ENCODE measurements at places on chromosomes 16 and 17. TPM values are rescaled to one million over a fixed set of nuclear protein-coding genes. Genes with fewer than 3 reads are reported as not detected.

DNA sequence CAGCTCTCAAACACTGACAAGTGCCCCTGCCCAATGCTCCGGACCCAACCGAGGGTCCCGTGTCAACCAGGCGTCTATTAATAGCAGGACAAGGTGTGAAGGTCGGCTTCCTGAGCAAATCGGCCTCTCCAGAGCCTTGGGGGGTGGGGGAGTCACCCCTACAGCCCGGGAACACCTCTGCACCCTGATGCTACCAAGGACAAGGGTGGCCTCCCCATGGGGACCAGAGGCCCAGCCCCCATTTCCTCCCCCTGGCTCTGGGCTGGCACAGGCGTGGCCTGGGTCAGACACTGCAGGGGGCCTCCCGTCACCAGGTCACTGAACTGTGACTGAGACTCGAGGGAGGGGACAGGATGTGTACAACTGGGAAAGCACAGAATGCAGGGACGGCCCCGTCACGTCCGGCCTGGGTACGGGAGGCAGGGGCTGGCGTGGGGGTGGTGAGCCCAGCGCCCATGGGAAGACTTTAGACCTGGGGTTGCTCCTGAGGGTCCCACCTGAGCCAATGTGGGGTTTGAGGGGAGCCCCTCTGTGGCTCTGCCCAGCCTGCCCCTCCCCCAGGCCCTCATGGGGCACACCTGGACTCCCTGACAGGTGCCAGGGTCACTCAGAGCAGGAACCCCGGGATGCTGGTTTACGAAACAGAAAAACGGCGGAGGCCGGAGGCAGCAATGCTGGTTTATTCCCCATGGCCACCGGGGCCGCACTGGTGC lies 579 bp upstream of the CYBA start:
- no peak for DNase-seq

DNA sequence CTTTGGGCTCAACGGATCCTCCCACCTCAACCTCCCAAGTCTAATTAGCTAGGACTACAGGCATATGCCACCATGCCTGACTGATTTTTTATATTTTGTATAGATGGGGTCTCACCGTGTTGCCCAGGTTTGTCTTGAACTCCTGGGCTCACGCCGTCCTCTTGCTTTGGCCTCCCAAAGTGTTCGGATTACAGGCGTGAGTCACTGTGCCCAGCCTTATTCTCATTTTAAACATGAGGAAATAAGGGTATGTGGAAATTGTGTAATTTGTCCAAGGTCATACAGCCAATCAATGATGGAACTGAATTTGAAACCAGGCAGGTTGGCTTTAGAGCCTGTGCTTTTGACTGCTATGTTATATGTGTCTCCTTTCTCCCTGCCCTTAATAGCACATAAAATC lies 27.4 kb upstream of the AQP8 start:
- no peak for DNase-seq

DNA sequence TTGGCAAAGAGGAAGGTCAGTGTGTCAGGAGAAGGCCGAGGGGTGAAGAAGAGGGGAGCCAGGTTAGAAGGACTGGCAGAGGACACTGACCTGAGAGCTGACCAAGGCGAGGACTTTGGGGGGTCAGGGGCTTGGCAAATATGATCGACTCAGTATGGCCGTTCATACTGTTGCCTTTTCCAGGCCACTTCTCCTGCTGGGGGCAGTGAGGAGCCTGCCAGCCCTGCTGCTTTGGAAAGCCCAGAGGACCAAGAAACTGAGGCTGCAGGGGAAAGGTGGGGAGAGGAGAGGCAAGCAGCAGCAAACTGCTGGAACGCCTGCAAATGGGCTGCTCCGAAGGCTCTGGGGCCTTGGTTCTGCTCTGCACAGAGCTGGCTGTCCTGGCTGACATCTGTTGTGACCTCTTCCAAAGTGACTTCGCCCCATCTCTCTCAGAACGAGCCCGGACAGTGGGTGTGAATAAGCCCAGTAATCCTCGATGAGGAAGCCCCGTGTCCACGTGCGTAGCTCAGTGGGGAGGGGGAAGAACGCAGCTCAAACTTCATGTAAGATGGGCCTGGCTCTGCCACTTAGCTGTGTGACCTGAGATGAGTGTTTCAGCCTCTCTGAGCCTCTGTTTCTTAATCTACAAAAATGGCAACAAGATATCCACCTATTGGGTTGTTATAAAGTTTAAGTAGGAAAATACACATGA lies 111.3 kb downstream of the SALL1 start:
- DNase-seq: no peak

DNA sequence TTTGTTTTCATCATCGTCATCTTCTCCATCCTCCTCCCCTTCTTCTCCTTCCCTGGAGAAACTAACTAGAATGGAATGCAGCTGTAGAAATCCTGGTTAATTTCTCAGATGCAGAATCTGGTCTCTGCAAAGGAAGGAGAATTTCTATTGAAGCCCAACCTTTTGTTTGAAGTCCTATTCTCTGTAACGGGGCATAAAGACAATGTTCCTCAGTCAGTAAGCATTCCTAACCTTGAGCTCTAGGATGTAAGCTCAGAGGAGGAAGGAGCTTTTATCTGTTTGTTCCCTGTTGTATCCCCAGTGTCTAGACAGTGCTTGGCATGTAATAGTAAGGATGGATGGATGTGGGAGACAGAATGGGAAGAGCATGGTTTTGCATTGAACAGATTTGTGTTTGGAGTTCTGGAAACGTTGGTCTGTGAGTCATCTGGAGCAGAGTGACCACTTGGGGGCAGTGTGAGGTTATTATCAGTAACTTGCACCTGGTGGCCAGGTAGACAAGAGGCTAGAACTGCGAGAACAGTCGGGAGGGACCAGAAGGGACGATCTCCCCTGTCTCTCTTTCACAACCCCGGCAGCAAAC lies 363.7 kb downstream of the SNX29 start:
- DNase-seq: no peak

GRCh38 chr17:53912117-53912516 lies 89.4 kb downstream of the KIF2B start:
- no peak for DNase-seq

DNA sequence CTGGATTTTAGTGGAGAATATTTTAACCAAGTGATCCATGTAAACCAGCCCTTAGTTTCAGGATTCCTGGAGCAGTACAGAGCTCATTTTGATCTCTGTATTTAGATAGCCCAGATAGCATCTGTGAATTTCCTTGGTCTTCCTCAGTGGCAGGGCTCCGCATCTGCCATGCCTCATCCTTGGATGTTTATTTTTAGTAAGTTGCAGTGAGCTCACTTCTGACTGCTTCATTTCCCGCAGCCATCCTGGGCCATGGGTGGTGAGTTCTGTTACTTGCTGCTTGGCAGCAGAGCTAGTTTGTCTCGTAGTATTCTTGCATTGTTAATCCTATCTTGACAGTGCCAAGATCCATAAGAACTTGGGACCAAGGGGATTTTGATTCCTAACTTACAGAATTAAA lies 33.7 kb downstream of the IST1 start:
- no peak for DNase-seq

DNA sequence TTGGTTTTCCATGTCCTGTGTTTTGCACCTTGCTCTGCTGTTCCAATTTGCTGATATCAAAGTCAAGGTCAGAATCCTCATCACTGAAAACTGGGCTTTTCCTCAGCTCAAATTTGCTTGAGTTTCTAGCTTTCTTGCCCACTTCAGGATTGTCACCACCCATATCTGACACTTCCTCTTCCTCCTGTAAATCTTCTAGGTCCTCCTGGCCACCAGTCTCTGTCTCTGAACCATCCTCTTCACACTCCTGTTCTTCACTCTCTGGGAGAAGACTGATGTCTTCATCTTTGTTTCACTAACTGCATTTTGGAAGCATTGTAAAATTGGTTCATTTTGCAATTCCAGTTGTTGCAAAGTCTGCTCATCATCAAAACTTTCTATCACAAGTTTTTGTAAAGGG lies 63.4 kb upstream of the RBL2 start:
- no peak for DNase-seq

DNA sequence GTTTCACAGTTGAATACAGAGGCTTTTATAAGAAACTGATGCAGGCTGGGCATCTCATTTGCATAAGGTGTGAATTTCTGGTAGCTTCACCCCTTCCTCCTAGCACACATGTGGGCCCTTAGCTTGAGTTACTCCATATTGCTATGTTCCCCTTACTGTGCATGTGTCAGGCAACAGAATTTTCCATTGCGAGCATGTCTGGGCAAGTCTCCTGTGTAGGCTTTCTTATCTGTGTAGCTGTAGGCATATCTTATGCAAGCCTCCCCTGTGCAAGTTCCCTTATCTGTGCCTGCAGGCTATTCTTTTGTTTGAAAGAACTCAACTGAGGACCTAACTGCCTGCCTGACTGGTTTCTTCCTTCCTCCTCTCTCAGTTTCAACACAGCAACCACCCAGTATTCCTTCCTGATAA lies 597.4 kb upstream of the CDH5 start:
- no peak for DNase-seq

DNA sequence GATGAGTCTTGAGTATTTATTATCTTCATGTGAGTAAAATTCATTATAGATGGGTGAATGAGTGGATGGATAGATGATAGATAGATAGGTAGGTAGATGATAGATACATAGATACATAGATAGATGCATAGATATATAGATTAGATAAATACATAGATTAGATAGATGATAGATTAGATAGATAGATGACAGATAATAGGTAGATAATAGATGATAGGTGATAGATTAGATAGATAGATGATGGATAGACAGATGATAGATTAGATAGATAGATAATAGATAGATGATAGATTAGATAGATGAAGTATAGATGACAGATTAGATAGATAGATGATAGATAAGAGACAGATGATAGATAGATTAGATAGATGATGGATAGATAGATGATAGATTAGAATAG lies 21.8 kb upstream of the WFIKKN2 start:
- no peak for DNase-seq

- DNase-seq: no peak
These were observed 948 bp downstream of the UTP18 start for GRCh38 chr17:51261024-51261963.

DNA sequence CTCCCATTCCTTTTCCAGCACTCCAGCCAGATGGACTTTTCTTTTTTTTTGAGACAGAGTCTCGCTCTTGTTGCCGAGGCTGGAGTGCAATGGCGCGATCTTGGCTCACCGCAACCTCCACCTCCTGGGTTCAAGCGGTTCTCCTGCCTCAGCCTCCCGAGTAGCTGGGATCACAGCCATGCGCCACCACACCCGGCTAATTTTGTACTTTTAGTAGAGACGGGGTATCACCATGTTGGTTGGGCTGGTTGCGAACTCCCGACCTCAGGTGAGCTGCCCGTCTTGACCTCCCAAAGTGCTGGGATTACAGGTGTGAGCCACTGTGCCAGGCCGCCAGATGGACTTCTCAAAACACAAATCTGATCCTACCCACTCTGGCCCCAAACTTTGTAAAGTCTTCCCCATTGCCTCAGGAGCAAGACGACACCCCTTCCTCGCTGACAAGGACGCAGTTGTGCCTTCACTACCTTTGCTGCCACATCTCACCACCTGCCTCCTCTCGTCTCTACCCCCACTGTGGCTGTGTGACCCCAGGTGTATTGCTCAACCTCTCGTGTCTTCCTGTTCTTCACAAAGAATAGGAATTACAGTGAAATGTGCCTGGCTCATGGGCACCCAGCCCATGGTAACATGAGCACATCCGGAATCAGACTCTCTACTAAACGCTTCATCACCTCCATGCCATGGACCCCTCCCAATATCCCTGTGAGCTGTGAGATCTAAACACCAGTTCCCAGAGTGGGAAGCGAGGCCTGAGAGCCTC lies 3.7 kb upstream of the BANP start:
- DNase-seq: no peak

GRCh38 chr17:78708510-78708973 lies 73.5 kb downstream of the CYTH1 start:
- DNase-seq: no peak

GRCh38 chr17:47810901-47811635 lies 10.5 kb downstream of the OSBPL7 start:
- DNase-seq: no peak

- DNase-seq: no peak
These were observed 5.2 kb upstream of the SYNRG start for GRCh38 chr17:37614391-37614790.

GRCh38 chr17:9336817-9337216 lies 238.8 kb downstream of the STX8 start:
- no peak for DNase-seq

DNA sequence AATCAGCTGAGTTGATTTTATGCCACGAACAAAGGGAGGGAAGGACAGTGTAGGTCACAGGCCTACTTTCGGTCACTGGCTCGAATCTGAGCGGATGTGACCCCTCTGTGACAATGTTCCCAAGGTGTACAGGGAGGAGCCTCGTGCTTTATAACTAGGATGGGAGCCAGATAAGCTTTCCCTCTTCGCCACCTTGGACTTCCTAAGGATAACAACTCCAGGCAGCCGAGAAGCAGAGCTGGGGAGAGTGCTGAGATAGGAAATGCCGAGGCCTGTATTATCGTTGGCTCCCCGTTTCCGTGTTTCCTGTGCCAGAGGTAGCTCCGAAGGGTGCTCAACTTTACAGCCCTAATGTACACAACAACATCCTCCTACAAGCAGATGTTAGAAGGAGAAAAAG lies 217.8 kb upstream of the IRX3 start:
- DNase-seq: no peak

GRCh38 chr17:27366437-27366836 lies 72.5 kb downstream of the WSB1 start:
- no peak for DNase-seq

DNA sequence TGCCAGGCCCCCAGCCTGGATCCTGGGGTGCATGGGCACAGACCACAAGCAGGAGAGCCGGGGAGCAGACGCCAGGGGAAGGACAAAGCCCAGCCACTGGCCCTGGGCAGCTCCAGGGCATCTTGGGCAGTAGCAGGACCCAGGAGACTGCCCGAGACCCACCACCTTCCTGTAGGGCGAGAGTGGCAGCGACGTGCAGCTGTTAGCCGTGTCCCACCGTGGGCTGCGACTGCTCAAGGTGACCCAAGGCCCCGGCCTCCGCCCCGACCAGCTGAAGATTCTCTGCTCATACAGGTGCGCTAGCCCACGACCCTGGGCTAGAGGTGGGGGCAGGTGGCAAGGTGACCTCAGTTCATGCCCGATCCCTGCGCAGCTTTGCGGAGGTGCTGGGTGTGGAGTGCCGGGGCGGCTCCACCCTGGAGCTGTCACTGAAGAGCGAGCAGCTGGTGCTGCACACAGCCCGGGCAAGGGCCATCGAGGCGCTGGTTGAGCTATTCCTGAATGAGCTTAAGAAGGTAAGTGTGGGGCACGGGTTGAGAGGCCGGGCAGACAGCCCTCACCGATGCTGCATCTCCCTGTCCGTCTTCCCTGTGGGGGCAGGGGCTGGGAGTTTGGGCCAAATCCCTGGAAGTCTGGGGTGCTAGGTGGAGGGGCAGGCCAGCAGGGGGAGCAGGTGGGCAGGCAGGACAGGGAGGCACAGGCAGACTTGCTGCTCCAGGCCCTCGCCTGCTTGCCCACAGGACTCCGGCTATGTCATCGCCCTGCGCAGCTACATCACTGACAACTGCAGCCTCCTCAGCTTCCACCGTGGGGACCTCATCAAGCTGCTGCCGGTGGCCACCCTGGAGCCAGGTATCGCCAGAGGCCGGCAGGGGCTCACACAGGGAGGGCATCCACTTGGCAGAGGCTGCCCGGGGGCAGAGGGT lies 13.5 kb upstream of the SMIM5 start:
- DNase-seq: no peak

- no peak for DNase-seq
These were observed 6.2 kb downstream of the SLC47A1 start for GRCh38 chr17:19539841-19540311.

GRCh38 chr17:31497994-31498826 lies 106.7 kb downstream of the RAB11FIP4 start:
- no peak for DNase-seq

Gene OR1F1
- not detected for total RNA-seq

Gene TP53TG3F
- total RNA-seq: not detected

Gene CORO6
- total RNA-seq: 10.7 TPM

Gene OGFOD3
- 31.4 TPM for total RNA-seq

Gene MT1F
- total RNA-seq: 199 TPM
